ENCODE measurements at places on chromosomes 5 and 9.

DNA sequence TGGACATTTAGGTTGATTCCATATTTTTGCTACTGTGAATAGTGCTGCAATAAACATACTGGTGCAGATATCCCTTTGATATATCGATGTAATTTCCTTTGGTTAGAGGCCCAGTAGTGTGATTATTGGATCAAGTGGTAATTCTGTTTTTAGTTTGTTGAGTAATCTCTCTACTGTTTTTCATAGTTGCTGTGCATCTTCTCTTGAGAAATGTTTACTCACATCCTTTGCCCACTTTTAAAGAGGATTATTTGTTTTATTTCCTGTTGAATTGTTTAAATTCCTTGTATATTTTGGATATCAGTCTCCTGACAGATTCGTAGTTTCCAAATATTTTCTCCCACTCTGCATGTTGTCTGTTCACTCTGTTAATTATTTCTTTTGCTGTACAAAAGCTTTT is 352.6 kb upstream of the TARS1 start:
- no peak for DNase-seq

DNA sequence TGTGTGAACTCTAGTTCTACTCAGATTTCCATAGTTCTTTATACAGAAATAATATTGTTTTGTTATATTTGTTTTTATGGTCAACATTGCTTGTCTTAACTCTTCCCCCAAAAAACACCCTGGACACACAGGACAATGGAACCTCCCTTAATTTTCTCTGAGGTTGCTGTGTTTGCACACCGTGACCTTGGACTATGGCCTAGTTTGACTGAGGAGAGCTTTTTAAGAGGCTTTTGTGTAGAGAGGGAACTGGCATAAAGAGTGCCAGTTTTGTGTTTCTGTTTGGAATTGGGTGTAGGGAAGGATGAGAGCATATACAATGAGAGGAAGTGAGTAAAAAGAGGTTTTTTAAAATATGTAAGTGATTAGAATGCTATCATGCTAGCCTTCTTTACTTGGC is 101.1 kb upstream of the MEF2C start:
- no peak for DNase-seq

DNA sequence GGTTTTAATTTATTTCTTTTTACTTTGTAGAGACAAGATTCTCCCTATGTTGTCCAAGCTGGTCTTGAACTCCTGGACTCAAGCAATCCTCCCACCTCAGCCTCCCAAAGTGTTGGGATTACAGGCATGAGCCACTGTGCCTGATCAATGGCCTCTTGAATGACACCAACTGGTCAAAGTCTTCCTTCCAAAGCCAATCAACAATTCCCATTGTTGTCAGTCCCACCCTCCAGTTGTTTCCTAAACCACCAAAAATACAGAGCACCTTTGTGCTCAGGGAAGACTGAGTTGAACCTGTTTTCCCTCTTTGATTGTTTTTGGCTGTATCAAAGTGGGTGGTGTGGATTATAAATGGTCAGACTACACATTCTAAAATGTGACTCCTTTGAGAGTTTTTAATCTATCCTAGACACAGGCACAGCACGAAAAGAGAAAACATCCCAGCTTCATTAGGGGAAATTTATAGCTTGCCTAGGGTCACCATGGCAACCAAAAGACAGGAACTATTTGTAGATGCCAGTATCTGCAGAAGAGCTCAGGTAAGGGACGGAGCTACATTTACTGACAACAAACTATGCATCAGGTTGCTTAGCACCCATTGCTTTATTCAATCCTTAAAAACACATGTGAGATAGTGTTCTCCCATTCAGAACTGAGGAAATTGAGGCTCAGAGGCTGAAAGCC is 27.6 kb upstream of the ATP6V1G1 start:
- no peak for DNase-seq

DNA sequence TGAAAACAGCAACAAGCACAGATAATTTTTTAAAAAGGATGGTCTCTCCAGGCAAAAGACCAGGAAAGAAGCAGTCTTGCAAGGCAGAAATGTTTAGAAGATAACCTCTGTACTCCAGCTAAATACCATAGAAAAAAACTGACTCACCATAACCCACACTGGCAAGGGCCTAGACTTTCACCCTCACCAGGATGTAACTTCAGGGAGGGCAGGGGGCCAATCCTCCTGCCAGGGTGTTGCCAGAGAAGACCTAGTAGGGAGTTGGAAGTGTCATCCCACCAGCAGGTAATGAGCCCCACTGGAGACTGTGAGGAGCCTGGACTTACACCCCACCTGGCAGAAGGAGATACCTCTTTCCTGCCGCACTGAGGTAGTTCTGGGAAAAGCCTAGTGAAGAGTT is 97.6 kb downstream of the PRELID2 start:
- DNase-seq = no peak

DNA sequence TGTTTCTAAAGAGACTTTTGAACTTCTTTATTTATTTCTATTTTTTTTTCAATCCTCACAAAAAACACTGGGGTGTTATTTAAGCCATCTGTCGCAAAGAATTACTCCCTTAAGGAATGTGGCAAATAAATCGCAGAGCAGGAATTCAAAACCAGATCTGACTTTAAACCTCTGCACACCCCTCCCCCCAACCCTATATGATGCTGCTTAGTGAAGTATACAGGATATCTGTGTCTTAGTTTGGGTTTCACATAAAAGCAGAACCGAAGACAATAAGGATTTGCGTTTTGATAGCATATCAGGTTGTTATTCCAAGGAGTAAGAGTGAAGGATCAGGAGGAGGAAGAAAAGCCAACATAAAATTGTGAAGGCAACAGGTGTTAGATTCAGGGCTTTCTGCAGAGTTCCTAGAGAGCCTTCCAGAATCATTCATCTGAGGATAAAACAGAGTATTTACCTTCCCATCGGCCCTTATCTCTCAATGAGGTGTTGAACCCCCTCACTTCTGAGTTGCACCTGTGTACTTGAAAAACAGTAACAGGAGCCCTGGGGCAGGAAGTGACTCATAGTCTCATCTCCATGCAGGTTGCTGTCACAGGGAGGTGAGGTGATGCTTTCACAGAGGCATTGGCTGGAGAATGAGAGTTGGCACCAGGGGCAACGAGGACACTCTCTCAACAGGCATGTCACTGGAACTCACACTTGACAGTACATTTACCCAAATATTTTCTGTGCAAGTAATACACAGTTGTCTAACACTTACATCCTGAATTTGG is 33.5 kb upstream of the DMRT3 start:
- no peak for DNase-seq

DNA sequence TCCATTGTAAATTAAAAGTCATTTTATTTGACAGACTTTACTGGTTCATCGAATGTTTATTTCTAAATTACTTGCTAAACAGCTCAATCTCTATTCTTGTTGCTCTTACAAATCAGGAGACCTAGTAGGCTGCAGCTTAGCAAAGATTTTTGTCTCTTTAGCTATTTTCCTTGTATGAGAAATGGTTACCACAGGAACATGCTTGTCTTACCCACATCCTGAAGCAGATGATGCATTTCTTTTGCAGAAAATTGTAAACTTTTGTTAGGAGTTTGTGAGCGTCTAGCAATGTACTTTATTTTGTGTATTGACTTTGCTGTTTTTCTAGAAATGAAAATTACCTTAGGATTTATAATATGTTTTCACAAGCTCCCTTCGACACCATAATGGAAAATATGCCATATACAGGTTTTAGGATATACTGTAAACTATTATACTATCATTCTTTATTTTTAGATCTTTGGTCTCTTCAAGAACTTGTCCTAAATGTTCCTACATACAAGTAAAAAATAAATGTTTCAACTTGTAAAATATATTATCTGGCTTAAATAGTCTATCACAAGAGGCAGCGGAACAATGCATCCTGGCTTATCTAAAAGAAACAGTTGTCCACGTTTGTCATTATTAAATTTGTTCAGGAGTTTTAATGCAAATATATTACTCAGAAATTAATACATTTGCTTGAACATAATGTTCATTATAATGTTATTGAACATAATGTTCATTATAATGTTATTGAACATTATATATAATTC is 54.1 kb downstream of the SPEF2 start:
- no peak for DNase-seq

DNA sequence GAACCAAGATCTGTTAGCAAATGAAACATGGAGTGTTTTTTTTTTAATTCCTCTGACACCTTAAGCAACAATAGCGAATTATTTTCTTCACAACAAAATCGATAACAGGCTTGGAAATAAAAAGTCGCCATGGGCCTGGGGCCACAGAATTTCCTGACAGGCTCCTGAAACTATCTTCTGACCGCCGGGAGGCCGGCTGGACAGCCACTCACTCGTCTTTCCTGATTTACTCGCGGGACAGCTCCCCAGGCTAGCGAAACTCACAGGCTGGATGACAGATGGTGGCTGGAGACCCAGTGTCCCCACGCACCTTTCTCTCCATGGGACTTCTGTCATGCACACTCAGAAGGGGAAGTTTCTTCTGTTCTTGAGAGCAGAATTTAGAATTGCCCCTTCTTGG is 143.3 kb upstream of the IRX2 start:
- no peak for DNase-seq

GRCh38 chr9:684941-685340 is 156.6 kb upstream of the DMRT1 start:
- no peak for DNase-seq

GRCh38 chr5:73230264-73231245 is 57.6 kb downstream of the TMEM174 start:
- DNase-seq = no peak

GRCh38 chr5:1420211-1421195 is 24.7 kb downstream of the SLC6A3 start:
- DNase-seq = no peak

GRCh38 chr9:110069326-110070248 is 138.4 kb downstream of the C9orf152 start:
- DNase-seq = no peak

DNA sequence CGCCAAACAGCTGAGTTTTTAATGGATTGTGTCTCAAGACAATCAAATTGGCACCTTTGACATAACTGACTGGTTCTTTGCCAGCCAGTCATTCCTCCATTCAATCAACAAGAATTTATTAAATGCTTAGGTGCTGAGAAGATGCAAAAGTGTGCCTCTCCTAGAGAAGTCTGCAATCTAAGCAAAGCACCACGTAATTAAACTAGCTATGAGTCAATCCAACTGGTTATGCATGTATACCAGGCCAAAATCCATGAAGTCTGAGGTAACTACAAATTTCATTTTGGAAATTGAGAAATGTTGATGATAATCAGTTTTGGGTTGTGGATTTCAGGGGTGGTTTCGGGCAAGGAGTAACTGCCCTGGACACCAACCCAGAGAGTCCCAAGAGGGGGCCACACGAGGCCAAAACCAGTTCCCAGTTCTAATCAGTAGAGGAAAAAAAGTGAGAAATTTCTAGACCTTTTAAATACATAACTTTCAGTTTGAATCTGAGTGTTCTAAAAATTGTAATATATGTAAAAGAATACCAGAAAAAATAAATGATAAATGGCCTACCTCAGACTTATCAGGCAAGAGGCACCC is 92.6 kb downstream of the EFNA5 start:
- no peak for DNase-seq

GRCh38 chr9:92640398-92641091 is 29.4 kb downstream of the IPPK start:
- no peak for DNase-seq

DNA sequence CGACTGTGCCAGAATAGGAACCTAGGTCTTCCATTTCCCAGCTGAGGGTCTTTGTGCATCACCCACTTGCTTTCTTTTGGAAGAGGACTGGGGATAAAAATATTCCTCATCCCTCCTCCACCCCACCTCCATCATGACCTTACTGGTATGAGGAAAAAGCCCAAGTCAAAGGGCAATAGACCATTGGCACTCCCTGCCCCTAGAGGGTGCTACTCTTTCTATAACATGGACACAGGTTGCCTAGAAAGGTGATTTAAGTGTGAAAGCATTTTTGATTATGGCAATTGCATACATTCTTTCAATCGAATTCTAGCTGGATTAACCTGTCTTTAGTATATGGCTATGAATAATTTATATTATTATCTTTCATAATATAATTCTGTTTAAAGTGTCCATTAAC is 22.8 kb upstream of the ZNF618 start:
- no peak for DNase-seq

GRCh38 chr5:139686356-139686705 is 38.2 kb downstream of the CXXC5 start:
- DNase-seq = no peak

GRCh38 chr5:176784218-176785165 is 25.9 kb upstream of the UNC5A start:
- DNase-seq = no peak

DNA sequence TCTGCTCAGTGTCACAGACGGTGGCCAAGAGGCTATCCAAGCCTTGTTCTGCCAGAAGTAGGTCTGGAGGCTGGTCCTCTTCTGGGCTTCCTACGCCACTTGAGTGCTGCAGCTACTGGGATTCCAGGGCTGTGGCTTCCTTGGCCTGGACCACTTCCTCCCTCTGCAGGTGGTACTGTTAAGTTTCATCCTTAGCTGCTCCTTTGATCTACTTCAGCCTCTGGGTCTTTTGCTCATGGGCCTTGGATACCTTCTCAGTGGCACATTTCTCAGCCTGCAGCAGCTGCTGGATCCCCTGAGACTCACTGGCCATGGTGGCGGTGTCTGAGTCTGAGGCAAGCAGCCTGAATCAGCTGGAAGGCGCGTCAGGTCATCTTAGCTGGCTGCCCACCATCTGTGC is 10.3 kb downstream of the CNOT8 start:
- no peak for DNase-seq

- DNase-seq = no peak
Observed at GRCh38 chr9:95808011-95808410, 67.5 kb upstream of the ERCC6L2 start.

Data from stimulated activated CD8-positive, alpha-beta memory T cell treated with anti-CD3 and anti-CD28 coated beads, Interleukin-15, amount 100 ng/mL, for 4 hours (primary cell).